NCI-H2081 (cell line): ENCODE measurements at places on chromosomes 4 and X.

DNA sequence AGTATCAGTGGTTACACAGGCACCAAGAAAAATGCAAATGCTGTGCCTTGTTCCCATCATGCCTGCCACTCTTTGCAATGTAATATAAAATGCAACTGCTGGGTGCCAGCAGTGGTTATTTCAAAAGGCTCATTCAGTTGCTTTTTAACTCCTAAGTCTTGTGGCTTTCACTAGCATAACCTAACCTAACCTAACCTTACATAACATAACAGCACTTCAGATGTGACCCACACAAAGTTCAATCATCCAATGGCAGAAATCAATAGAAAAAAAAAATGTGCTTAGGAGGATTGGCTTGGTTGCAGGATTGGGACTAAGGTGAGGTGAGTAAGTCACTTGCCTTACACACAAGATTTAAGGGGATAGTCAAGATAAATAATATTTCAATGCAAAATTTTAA is 60.2 kb upstream of the VMA21 start:
- no peak for DNase-seq

- no peak for DNase-seq
Observed at GRCh38 chrX:73812256-73812655, 249.3 kb downstream of the CHIC1 start.

GRCh38 chr4:121688701-121689100 is 8.1 kb downstream of the ANXA5 start:
- no peak for DNase-seq

- no peak for DNase-seq
Observed at GRCh38 chrX:22313766-22314165, 41.1 kb downstream of the CBLL2 start.

GRCh38 chr4:108168160-108168670 is 517 bp downstream of the LEF1 start:
- DNase-seq = no peak

GRCh38 chr4:73309211-73309610 is 50.6 kb upstream of the ANKRD17 start:
- DNase-seq = no peak

GRCh38 chrX:107878106-107878505 is 52.4 kb downstream of the MID2 start:
- DNase-seq = no peak

DNA sequence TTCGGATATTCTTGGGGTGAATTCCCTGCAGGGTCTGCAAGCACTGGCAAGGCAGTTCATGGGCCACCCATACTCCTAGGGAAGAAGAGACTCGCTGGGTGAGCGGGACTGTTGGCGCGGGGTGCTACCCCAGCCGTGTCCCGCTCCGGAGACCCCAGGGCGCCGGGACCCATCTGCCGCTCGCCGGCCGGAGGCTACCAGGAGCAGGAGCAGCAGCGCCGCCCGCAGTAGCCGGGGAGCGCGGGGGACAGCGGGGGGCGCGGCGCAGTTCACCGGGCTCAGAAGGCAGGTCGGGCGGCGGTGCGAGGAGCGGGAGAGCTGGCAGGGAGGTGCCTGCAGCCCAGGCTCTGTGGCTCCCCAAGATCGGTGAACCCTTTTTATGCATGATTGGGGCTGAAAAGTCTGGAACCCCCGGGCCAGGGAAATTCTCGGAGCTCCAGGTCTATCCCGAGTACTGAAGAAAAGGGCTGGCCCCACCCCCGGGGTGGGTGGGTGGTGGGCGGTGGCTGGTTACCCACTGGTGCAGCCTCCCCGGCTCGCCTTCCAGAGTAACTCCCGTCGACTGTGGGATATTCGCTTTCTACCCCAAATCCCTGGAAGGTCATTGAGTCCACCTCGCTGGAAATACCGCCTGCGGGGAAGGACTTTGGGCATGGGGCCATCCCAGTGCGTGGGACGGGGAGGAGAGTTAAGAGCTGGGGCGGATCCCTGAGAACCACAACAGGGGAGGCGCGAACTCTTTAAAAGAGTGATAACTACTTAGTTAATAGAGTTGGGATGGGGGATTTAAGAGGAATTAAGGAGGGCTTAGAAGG is 37.6 kb downstream of the PF4 start:
- DNase-seq = no peak

DNA sequence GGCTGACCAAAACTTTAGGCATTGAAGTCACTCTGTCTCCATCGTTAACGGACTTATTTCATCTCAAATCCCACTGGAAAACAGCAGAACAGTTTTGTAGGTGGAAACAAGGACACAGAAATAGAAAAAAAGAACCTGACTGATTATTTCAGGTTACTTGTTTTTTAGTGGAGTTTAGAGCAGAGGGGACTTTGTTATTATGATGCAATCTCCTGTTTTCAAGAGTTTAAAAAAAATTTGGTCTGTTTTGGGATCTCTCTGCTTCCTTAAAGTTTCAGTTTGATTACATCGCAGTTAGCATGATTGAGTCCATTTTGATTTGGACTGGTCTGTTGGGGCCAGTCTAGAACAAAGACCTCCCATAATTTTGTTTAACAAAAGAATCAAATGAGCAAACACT is 13.6 kb downstream of the PROM1 start:
- DNase-seq = no peak

DNA sequence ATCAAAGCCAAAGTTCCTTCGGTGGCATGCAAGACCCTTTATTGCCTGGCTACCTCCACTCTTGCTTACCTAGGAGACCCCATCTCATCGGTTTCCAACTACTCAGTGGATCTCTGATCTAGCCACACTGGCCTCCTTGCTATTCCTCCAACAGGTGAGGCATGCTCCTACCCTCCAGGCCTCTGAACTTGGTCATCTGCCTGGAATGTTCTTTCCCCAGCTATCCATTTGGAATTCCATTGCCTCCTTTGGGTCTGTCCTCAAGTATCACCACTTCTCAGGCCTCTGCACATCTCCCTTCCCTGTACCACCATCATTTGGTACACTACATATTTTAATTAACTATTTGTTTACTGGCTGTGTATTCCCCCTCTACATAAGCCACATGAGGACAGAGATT is 11.2 kb downstream of the LGI2 start:
- DNase-seq = no peak

- peak; percentile 9 for DNase-seq
Observed at GRCh38 chr4:53461244-53461643, 83.8 kb downstream of the FIP1L1 start.

DNA sequence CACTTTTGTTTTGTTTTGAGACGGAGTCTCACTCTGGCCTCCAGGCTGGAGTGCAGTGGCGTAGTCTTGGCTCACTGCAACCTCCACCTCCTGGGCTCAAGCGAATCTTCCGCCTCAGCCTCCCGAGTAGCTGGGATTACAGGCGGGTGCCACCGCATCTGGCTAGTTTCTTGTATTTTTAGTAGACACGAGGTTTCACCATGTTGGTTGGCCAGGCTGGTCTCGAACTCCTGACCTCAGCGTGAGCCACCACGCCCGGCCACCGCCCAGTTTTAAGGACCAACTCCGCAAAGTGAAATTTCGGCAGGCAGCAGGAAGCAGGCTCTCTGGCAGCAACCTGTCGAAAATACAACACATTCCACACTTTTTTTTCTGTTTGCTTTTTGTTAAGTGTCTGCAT is 13.4 kb downstream of the DHRSX start:
- DNase-seq = no peak

DNA sequence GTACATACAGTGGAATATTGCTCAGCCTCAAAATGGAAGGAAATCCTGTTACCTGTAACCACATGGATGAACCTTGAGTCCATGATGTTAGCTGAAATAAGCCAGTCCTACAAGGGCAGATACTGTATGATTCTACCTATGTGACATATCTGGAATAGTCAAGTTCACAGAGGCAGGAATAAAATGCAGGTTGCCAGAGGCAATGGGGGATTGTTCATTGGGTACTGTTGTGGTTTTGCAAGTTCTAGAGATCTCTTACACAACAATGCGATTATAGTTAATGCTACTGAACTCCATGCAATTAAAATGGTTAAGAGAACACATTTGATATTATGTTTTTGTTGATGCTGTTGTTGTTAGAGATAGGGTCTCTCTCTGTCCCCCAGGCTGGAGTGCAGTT is 74.6 kb downstream of the SHROOM2 start:
- no peak for DNase-seq

GRCh38 chrX:39163581-39164126 is 362.4 kb downstream of the MID1IP1 start:
- no peak for DNase-seq

DNA sequence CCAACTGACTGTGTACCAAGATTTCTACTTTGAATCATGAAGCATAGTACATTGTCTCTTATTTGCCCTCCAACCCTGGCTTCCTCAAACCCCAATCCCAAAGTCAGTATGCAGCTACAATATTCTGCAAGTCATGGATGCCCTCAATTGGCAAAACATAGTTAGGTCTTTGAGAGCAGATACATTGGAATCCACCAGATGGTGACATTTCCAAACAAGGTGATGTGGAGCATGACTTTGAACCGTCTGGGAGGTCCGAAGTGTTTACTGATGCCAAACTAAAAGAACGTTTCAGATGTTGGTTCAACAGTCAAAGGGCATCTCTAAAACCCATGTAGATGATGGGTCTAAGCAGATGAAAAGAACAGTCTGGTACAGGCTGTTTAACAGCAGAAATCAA is 43.7 kb upstream of the FRMD7 start:
- DNase-seq = no peak

DNA sequence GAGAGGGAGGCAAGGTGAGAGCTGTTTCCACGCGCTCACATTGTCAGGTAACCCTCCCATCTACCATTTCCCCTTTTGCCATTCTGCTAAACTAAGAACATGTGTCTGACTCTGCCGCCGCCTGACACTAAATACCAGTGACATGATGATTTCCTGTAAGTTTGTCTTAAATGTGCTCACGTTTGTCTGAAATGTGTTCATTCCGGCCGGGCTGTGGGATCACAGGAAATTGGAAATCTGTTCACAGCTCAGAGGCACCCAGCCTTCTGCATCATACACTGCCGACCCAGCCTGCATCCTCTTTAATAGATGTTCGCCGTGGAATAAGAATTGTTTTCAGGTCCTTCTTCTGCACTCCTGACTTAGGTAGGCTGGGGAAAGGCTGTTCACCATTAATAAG is 336.2 kb upstream of the PPARGC1A start:
- DNase-seq = no peak

- DNase-seq = no peak
Observed at GRCh38 chr4:110119337-110119736, 79.1 kb downstream of the ELOVL6 start.

DNA sequence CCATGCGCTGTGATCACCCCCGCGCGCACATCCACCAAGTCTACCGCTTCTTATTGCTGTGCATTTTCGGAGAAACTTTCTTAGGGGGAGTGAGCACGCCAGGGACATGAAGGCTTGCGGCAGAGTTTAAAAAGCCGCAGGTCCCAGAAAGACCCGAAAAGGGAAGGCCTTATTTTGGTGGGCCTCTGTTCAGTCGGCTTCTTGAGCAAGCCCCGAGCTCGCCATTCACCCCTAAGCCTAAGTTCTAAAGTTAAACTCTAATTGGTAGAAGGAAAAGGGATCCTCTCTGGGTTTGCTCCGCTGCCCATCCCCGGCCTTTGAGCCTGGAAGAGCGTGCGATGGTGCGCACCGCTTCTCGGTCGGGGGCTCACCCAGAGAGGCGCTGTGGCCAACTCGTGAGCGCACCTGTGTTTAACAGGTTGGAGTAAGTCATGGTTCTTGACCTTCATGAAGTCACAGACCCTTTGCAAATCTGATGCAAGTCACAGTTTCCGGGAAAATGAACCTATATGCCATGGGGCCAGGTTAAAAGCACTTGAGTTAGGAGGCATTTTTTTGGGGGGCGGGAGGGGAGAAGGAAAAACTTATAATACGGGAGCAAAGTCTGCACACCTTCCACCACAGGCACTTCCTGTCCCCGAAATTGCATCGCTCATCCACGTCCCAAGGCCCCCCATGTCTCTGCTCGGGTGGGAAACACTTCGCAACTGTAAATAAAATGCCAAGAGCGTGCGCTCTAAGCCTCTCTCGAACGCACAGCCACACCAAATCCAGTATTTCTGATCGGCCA is 1.9 kb downstream of the PHOX2B start:
- no peak for DNase-seq

DNA sequence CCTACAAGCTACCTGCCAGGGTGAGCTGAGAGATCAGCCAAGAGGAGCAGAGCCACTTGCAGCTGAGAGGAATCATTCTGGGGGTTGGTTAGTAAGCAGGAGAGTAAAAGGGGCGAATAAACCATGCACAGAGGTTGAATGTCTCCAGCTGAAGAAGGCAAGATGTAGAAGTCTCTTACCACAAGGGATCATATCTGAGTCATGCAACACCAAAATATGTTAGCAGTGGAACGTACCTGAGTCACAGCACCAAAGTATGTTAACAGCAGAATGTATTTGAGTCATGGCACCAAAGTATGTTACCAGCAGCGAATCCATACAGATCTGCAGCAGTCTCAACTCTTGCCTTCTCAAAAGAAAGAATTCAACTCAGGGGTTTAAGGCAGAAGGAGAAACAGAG is 29.9 kb downstream of the C4orf51 start:
- no peak for DNase-seq

DNA sequence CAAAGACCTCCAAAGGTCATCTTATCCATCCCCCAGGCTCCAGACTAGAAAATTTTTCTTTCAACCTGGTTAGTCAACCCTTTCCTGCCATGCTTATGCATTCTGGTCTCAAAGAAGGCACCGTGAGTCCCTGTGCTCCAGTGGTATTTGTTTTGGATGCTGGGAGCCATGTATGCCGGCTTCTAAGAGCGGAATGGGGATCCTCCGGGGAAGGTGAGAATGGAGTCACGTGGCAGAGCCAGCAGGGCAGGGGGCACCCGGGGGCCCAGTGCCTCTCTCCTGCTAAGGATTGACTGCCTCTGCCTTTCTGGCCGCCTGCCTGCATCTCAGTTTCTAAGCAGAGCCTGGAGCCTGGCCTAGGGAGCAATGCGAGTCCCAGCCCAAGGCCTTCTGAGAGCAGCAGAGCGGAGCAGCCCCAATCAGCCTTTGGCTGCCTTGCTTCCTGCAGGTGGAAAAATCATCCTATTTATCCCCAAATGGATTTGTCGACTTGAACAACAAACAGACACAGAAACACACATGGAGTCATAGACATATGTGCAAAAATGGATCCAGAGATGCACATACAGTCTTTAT is 141.0 kb downstream of the PJA1 start:
- DNase-seq = no peak

GRCh38 chr4:56511098-56511497 is 5.5 kb downstream of the ARL9 start:
- DNase-seq = no peak

DNA sequence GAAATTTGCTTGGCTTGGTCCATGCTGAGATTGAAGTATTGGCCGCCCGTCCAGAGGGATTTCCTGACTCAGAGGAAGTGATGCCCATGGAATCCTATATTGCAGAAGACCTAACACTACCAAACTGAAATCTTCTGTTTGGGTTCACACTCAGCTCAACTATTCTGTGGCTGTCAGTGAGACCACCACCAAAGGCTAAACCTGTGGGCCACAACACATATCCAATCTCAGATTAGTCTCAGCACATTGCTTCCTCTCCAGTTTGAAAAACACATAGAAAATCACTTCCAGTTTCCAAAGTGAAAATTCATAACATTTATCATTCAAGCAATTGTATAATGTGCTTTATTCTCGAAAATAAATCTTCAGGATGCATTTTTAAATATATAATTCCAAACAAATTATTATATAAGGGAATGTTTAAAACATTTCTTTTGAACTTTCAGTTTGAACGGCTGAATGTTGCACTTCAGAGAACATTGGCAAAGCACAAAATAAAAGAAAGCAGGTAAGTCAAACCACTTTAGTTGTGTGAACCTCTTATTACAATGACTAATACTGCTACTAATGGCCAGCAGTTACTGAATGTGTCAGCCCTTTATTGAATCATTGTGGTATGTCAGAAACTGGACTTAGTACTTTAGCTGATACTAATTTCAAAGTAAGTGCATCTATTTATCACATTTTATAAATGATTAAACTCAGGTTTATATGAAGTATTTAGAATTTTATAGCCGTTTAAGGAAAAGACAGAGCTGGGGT is 37.0 kb downstream of the GUCY1A1 start:
- DNase-seq = no peak
